AG09309 (cell line): ENCODE measurements at places on chromosomes 12 and 14.

DNA sequence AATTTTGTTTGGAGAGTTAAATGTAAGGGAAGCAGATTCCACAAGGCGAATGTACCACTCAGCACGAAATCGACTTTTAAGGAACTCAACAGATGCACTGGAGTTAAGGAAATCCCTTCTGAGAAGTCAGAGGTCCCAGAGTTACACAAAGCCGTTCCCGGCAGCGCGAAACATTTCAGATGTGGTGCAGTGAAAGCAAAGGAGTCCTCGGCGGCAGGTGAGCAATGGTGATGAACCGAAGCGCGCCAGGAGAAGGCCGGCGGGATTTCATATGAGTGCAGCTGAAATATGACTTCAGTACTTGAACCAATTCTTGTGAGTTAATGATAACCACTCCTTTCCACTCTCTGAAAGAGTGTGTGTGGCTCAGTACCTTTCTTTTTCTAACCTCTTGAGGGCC lies 183.2 kb downstream of the GRIP1 start:
- no peak for DNase-seq

- DNase-seq = no peak
These were observed 20.0 kb upstream of the CLEC2D start for GRCh38 chr12:9649532-9649940.

GRCh38 chr12:98453070-98453469 lies 62.3 kb upstream of the TMPO start:
- DNase-seq = no peak

- no peak for DNase-seq
These were observed 10.4 kb downstream of the SLC7A8 start for GRCh38 chr14:23173031-23173430.

DNA sequence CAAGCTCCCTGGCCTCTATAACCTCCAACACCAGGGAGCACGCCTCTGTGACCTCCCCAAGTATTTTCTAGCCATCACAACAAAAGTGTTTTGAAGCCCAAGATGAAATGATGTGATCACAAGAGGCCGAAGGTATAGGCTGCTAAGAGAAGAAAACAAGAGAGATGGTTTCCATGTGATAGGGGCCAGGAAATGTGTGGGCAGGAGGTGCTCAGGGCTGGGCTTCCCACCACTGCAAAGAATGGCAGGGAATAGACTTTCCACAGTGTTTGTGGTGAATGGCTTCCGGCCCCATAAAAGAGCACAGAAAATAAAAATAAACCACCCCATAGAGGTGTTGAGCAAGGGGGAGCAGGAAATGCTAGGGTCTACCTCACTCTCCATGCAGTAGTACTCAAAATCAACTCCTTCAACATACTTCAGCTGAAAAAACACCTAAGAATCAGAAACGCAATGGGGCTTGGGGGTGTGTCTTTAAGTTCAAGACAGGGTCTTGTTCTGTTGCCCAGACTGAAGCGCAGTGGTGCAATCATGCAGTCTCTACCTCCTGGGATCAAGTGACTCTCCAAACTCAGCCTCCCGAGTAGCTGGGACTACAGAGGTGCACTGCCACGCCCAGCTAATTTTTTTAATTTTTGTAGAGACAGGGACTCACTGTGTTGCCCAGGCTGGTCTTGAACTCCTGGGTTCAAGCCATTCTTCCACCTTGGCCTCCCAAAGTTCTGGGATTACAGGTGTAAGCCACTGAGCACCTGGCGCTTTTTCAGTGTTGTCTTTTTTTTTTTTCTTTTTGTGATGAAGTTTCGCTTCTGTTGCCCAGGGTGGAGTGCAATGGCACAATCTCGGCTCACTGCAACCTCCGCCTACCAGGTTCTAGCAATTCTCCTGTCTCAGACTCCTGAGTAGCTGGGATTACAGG lies 27.1 kb downstream of the DAD1 start:
- no peak for DNase-seq

- DNase-seq = no peak
These were observed 51.8 kb downstream of the FOXN3 start for GRCh38 chr14:89365061-89365801.

GRCh38 chr12:45458854-45459807 lies 243.2 kb downstream of the ANO6 start:
- no peak for DNase-seq

DNA sequence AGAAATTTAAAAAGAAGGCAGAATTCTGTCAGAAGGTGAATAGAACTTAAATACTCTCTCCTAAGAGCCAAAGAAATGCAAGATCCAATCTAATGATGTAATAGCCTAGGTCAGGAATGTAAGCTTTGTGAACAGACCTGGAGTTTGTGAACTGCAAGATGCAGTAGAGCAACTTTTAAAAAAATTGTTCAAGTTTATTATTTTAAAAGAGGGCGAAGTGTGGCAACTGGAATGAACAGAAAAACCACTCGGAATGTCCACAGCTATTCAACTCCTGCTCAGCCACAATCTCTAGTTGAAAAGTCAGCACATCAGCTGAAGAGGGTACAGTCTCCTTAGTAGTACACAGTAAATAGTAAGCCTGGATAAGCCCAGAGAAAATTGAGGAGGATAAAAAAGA lies 228.8 kb downstream of the PPFIA2 start:
- DNase-seq = no peak

DNA sequence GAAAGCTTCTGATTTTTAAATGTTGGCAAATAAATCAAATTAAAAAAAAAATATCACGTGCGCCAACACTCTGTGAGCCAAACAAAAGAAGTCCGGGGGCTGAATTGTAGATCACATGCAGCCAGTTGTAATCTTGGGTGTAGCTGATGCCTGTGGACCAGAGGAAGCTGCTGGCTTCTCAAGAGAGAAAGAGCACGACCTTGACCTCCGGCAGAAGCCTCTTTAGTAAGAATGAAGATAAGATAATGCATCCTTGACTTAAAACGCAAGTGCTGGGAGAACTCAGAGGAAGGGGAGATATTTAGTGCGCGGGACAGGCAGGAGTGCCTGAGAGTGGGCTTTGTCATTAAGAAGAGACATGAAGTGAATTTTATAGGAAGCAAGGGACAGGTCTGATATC lies 162.8 kb upstream of the TBX3 start:
- DNase-seq = no peak

GRCh38 chr14:59529189-59529588 lies 44.9 kb downstream of the JKAMP start:
- no peak for DNase-seq

- no peak for DNase-seq
These were observed 291.1 kb upstream of the CLEC14A start for GRCh38 chr14:38546932-38547551.

DNA sequence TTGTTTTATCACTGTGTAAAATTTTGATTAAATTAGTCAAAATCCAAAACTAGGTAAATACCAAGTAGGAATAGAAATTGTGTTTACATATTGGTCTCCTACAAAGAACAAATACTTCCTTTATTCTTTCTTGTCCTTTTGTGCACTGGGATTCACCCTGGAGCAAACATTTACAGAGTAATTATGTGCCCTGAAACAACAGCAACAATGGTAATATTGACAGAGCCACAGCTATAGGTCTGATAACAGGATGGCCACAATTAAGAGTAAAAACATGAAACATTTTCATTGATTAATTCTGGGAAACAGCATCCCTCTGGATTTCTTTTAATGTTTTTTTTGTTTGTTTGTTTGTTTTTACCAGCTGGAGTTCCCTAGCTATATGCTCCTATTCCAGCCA lies 61.2 kb downstream of the SLC38A6 start:
- no peak for DNase-seq
